Astrocyte of the cerebellum (primary cell): ENCODE measurements at places on chromosomes 5 and 9.
A peak's percentile ranks its signal among the peaks of the same experiment; 100 is the strongest.

DNA sequence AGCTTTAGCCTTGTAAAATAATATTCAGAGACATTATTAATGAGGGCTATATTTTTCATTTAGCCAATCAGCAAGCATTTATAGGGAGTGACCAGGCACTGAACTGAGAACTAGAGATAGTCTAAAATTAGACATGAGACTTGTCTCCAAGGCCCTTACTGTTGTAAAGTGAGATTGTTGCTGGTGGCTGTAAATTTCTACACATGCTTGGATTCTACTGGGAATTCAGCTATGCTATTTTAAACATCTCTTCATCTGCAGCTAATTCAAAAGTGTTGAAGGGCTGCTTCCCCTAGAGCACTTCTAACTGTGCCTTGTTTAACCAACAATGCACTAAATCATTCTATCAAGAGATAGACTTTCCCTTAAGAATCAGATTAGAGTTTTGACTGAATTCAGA lies 67.4 kb downstream of the CHSY3 start:
- no peak for DNase-seq

- peak; percentile 12 for DNase-seq
These were observed 298.5 kb upstream of the CDH18 start for GRCh38 chr5:20286512-20286911.

- DNase-seq, result no peak
These were observed 14.9 kb upstream of the GFPT2 start for GRCh38 chr5:180367991-180368390.

DNA sequence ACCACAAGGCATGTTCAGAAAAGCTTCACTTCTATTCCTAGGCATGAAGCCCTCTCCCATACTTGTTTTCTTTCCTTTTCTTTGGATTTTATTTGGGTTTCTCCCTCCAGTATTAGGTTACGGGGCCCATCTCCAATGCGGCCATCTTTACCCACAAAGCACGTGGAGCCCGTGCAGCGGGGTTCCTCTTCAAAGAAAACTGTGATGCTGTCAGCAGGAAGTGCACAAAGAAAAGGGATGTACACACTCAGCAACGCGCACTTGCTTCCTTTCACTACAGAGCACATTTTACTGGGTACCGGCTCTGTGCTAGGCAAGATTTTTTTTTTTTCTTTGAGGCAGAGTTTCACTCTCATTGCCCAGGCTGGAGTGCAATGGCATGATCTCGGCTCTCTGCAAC lies 106.6 kb downstream of the COL23A1 start:
- DNase-seq, result no peak

- DNase-seq, result no peak
These were observed 311.0 kb upstream of the IRX4 start for GRCh38 chr5:2193542-2194235.
